A673 (cell line): ENCODE measurements at places on chromosomes 2 and 18. TPM values are rescaled to one million over a fixed set of nuclear protein-coding genes. Genes with fewer than 3 reads are reported as not detected.

Gene MRPS9
- 55.4 and 57.9 TPM in 2 replicates for total RNA-seq

DNA sequence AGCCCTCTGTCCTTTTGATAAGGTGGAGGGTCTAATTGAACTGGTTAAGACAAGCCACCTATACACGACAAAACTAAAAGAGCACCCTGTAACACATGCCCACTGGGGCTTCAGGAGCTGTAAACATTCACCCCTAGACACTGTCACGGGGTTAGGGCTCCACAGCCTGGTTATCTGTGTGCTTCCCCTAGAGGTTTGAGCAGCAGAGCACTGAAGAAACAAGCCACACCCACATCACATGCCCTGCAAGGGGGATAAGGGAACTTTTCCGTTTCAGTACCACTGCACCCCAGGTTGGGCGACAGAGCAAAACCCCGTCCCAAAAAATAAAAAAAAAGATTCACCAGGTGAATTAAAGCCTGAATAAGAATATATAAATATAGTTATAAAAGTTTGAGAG lies 913.7 kb upstream of the ACVR2A start:
- H3K27ac ChIP-seq, result no peak overlapping the region
- no peak overlapping the region for H3K4me3 ChIP-seq
- H3K27me3 ChIP-seq, result no peaks in the 10 kb centered on the region
- no peaks in the 10 kb centered on the region for H3K4me1 ChIP-seq
- H3K36me3 ChIP-seq, result no peaks in the 10 kb centered on the region

- no peak overlapping the region for H3K4me3 ChIP-seq
- peaks cover 42% of the 10 kb centered on the region for H3K36me3 ChIP-seq
- H3K27ac ChIP-seq, result no peak overlapping the region
- no peak for DNase-seq
Observed at GRCh38 chr2:127261804-127262406, 32.0 kb downstream of the ERCC3 start.

DNA sequence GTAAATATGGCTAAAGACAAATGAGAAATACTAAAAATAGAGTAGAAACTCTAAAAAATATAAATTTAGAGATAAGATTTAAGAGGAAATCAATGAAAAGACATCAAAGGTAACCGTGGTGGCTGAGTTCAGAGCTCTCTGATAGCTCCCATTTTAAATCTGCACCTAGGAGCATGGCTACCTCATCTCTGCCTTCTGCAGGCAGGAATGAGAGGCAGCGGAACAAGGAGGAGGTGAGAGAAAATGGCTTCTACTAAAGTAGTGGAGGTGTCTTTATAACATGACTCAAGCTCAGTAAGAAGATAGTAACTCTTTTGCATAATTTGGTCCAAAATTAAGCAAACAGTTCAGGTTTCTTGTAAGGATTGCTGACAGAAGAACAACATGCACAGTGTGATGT lies 758.7 kb upstream of the FSHR start:
- no peaks in the 10 kb centered on the region for H3K27me3 ChIP-seq
- DNase-seq, result no peak
- H3K27ac ChIP-seq, result no peak overlapping the region
- H3K36me3 ChIP-seq, result no peaks in the 10 kb centered on the region
- H3K4me3 ChIP-seq, result no peak overlapping the region

GRCh38 chr2:175854129-175854528 lies 147.9 kb downstream of the LNPK start:
- H3K36me3 ChIP-seq, result no peaks in the 10 kb centered on the region
- no peak overlapping the region for H3K27ac ChIP-seq
- H3K4me3 ChIP-seq, result no peak overlapping the region
- no peaks in the 10 kb centered on the region for H3K27me3 ChIP-seq
- DNase-seq, result no peak
